ENCODE measurements at places on chromosomes 4 and X.
A peak's percentile ranks its signal among the peaks of the same experiment; 100 is the strongest.

- no peak for DNase-seq
Observed at GRCh38 chrX:132716006-132716405, 227.2 kb upstream of the MBNL3 start.

GRCh38 chrX:154727871-154728270 lies 23.0 kb downstream of the GAB3 start:
- DNase-seq: peak; percentile 60

DNA sequence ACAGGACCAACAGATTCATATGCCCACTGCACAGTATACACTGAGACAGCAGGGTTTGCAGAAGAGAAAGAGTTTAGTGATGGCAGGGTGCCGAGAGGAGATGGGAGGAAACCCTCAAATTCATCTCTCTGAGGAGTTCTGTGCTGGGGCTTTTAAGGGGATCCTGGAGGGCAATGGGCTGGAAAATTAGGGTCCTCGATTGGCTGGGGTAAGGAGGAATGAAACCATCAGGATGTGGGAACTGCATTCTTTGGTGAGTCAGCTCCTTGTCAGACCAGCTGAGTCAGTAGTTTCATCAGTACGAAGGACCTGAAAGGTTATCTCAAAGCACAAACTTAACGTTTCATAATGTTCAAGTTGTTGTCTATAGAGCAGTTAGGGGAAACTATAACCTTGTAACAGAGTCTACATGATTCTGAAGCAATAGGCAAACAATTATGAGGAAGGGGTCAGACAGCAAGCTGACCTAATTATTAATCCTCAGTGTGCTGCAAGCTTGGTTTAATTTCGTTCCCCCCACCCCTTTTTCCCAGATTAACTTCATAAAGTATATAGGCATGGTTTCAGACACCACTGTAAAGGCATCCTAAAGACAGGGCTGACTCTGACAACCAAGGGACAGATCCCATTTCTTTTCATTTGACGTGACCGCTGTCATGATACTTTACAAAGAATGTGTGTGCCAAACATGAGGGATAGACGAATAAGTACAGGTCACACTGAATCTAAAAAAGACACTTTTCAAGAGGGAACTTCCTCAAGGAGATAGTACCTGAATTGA lies 1.5 kb upstream of the MSMO1 start:
- no peak for DNase-seq

DNA sequence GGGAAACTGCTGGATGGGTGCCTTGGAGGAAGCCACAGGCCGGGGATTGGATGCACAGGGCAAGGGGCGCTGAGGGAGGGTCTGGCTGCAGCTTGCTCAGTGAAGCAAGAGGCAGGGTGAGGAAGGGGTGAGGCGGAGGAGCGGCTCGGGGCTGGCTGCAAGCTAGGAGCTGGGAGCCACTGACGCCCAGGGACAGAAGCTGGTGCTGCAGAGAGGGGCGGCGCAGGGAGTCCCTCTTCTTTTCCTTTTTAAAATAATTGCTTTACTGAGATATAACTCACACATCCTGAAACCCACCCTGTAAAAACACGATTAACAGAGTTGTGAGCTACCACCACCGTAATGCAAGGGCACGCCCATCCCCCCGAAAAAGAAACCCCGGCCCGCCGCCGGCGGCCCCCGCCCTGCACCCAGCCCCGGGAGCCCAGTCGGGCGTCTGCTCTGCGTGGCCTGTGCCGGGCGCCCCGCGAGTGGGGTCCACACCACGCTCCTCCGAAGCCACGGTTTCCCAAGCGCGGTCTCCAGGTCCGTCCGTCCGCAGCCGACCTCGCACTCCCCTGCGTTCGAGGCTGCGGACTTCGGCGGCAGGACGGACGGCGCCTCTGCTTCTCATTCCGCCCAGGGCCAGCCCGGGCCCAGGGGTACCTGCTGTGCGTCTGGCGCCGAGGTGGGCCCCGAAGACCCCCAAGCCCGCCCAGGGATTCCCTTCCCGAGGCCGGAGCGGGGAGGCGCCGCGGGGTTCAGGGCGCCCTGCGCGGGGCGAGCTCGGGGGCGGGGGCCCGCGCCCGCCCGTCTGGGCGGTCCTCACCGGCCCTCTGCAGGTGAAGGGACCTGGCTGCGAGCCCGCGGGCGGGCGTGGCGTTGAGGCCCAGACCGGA lies 866 bp upstream of the UVSSA start:
- DNase-seq: peak; percentile 76

DNA sequence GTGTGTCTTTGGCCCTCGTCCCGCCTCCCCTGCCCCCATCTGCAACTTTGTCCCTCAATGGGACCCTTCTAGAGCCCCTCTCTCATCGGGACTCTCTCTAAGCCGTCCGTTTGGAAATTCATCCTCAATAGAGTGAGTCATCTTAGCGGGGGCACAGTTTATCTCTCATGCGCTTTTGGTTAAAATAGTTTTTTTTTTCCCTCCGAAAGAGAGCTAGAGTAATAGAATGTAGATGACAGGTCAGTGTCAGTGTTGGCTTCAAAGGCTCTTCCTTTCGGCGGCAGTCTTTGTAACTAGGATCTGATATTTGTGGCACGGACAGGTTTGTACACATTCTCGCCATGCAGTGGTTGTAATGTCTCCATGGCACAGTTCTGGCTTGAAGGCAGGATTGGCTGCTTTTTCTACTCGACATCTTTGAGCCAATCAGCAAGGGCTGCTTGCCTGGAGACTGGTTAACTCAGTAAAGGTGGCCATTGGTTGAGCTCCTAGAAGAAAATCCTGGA lies 989 bp downstream of the N4BP2 start:
- no peak for DNase-seq

DNA sequence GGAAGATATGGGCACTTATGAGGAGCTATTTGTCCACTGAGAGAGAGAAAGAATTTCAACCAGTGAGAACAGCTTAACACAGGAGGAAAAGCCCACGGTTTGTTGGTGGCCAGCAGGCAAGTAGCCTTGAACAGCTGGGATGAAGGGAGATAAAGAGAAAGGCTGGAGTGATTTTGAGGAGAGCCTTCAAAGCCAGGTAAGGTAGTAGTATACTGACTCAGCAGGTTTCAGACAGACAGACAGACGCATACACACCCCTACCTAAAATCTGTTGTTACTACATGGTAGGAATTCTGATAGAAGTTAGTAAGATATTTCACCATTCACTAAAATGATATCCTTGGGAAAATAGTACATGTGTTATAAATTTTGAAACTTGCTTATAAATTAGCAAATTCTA lies 60.5 kb downstream of the SEC24D start:
- no peak for DNase-seq

DNA sequence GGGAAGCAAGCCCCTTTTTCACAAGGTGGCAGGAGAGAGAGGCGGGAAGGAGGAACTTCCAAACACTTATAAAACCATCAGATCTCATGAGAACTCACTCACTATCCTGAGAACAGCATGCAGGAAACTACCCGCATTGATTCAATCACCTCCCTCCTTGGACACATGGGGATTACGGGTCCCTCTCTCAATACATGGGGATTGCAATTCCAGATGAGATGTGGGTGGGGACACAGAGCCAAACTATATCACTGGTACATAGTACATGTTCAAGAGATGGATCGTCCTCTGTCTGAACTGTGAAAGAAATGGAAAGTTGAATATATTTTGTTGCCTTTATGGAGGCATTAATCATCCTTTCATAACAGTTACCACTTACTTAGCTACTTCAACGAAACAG lies 12.8 kb downstream of the EREG start:
- DNase-seq: no peak

- DNase-seq: no peak
Observed at GRCh38 chr4:101685126-101685525, 105.4 kb upstream of the BANK1 start.

- DNase-seq: no peak
Observed at GRCh38 chr4:147855571-147856009, 123.7 kb downstream of the ARHGAP10 start.

GRCh38 chr4:5773271-5773555 lies 62.2 kb downstream of the EVC start:
- no peak for DNase-seq

GRCh38 chr4:5626913-5627312 lies 81.4 kb downstream of the EVC2 start:
- DNase-seq: no peak

DNA sequence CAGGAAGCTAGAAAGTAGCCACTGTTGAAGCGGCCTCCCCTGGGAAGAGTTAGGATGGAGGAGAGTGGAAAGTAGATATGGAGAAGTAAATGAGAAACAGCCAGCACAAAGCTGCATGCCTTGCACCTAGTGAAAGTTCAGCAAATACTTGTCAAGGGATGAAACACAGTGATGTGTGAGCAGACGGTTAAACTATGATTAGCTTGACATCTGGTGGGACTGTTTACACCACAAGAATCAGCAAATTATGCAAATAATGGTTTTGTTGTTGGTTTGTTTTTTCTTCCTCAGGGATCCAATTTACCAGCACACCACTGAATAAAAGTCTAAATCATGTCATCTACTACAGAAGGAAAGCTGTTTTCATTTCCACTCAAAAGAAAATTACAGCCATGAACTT lies 87.1 kb downstream of the CORIN start:
- DNase-seq: no peak

Data from aorta (tissue), 5 donors.